ENCODE measurements at places on chromosomes 13 and 19.

DNA sequence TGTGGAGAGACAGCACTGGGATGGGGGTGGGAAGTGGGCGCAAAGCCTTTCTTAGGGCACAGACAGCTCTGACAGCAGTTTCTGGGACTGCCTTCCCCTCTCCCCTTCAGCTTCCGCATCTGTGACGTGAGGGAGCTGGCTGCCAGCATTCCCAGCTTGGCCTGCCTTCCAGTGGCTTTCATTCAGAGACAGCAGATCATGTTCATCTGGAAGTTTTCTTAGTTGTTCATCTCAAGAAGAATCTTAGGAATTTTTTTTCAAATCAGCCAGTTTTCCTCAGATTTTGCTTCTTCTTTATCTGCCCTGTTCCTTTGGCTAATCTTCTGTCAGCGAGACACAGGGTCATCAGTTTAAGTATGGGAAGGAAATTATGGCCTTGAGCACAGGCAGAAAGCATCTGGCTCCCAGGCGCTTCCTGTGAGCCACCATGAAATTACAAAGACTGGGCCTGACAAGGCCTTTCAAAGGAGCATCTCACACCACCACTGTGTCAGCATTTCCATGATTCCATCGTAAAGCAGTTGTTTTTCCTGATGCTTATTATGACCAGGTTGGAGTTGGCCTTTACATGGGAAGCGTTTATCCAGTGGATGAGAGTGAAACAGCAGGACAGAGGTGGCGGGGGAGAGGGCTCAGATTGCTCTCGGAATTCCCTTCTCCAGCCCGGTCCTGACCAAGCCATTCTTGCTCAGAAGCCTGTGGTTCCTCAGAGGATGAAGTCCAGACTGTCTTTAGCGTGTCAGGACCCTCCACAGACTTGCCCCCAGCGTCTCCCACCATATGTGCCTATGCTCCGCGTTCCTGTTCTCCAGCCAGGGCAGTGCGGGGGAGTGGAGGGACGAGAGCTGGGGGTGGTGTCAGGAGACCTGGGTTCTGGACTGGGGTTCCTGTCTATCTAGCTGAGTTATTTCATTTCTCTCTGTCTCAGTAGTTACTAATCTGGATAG, 43.6 kb downstream of the ARHGAP35 start:
- no peak for DNase-seq

DNA sequence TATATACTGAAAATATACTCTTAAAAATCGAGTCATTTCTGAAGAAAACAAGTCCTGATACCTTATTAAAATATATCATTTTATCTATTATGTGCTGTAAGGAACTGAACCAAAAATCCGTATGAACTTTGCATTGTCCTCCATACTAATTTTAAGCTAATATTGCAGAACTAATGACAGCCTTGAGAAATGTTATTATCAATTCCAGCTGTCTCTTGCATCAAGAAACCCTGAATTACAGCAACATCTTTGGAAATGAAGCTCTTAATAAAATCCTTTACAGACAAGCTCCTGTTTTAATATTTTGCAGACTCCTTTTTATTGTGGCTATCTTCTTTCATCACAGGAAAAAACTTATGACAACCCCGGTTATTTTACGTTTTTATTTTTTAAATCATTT, 1335.3 kb downstream of the EFNB2 start:
- DNase-seq = no peak

DNA sequence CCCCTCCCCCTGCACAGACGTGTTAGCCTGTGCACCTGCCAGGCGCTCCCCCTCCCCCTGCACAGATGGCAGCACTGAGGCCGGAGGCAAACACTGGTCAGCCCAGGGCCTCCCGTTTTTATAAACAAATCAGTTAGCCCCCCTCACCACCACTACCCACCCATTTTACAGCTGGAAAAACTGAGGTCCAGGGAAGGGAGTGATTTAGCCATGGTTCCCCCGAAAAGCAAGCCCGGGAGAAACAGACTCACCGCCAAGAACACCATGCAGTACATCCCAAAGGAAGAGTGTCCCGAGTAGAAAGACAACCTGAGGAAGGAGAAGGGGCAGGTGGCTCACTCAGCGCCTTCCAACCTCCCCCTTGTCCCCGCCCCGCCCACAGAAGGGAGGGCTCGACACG, 8.7 kb downstream of the PLPP2 start:
- DNase-seq = no peak

DNA sequence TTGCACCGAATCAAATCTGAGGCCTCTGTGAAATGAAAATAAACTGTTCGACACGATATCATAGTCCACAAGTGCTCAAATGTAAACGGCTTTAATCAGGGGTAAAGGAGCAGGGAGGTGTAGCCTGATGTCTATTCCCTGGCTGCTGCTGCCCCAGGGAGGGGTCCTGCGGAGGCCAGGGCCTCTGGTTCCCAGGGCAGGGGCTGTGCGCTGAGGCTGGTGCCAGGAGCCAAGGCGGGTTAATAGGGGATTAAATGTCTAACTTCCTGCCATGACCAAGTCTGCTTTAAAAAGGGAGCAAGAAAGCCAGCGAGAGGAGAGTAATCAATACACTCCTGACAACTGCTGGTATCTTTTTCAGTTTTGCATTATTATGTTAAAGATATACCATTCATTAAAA, 59.4 kb downstream of the ZNF536 start:
- DNase-seq = no peak

DNA sequence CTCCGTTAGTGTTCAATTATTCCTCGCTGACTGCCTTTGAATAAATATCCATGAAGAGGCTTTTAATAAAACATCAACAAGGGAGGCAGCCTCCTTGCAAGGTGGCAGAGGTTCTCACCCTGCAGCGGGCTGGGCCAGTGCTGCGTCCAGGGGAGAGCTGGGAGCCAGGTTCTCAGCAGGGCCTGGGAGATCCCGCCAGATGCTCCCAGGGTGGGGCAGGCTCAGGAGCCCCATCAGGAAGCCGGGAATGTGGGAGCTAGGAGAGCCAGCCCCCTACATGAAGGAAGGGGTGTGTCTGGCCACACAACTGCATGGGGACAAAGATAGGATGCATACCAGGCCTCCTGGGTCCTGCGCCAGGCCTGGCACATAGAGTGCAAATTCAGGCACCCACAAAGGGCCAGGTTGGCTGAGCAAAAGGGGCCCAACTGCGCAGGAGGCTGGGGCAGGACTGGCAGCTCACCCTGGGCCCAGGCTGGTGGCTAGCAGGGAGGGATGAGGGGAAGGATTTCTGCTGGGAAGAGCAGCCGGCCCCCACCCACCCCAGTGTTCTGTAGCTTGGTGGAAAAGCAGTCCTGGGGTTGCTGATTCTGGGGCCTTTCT, 22.8 kb downstream of the VSTM2B start:
- no peak for DNase-seq

GRCh38 chr19:56566904-56567273, 379 bp upstream of the ZNF470 start:
- DNase-seq = no peak

- peak; percentile 14 for DNase-seq
These were observed 52.0 kb downstream of the TDRD3 start for GRCh38 chr13:60448907-60449510.

DNA sequence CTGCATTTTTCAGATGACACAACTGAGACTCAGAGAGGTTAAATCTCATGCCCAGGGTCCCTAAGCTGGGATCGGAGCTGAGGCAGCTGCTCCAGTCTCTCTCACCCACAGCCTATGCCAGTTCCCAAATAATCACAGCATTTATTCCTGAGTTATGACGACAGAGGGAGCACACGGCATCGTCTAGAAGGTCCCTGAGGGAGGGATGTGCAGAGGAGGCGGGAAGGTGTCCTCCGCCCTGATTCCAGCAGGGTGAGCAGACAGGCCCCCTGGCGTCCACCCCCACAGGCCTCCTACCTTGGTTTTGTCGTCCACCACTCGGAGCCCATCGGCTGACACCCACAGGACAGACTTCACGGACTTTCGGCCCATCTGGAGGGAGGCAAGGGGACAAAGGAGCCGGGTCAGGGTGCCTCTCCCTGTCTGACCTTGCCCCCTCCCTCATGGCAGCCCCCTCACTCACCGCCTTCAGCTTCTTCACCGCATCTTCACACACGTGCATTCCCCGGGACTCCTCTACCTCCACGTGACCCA, 8.0 kb downstream of the NUMBL start:
- no peak for DNase-seq

- no peak for DNase-seq
These were observed 104.6 kb downstream of the COL4A2 start for GRCh38 chr13:110411688-110412059.

DNA sequence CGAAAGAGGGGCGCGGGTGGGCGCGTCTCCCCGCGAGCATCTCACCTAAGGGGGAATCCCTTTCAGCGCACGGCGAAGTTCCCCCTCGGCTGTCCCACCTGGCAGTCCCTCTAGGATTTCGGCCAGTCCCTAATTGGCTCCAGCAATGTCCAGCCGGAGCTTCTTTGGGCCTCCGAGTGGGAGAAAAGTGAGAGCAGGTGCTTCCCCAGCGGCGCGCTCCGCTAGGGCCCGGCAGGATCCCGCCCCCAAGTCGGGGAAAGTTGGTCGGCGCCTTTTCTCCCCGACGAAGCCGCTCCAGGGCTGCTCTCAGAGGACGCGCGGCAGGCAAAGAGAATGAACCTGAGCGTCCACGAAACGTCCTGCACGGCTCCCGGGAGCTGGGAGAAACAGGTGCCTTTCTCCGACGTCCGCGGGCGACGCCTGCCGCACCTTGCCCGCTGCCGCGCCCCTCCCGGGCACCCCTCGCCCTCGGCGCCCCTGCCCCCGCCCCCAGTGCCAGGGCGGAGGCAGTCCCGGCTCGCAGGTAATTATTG, 366 bp upstream of the KL start:
- no peak for DNase-seq

- no peak for DNase-seq
These were observed 421.6 kb upstream of the SLC10A2 start for GRCh38 chr13:103487841-103488240.

- no peak for DNase-seq
These were observed 5.9 kb downstream of the VAV1 start for GRCh38 chr19:6778386-6778785.

DNA sequence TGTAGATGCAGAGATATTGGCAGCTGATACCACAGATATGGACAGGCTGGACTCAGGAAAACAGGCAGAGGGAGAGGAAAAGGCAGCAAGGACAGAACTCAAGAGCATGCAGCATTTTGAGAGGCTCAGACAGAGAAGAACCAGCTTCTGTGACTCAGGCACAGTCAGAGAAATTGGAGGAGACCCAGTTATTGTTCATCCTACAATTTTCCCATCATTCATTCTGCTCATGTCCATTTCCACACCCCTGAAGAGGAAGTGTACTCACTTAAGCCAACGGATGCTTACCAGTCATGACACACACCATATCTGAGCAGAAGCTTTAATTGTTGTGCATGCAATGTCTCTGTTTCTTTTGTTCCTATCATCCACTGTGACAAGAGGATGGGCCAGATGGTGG, 359.8 kb upstream of the HTR2A start:
- DNase-seq = no peak

DNA sequence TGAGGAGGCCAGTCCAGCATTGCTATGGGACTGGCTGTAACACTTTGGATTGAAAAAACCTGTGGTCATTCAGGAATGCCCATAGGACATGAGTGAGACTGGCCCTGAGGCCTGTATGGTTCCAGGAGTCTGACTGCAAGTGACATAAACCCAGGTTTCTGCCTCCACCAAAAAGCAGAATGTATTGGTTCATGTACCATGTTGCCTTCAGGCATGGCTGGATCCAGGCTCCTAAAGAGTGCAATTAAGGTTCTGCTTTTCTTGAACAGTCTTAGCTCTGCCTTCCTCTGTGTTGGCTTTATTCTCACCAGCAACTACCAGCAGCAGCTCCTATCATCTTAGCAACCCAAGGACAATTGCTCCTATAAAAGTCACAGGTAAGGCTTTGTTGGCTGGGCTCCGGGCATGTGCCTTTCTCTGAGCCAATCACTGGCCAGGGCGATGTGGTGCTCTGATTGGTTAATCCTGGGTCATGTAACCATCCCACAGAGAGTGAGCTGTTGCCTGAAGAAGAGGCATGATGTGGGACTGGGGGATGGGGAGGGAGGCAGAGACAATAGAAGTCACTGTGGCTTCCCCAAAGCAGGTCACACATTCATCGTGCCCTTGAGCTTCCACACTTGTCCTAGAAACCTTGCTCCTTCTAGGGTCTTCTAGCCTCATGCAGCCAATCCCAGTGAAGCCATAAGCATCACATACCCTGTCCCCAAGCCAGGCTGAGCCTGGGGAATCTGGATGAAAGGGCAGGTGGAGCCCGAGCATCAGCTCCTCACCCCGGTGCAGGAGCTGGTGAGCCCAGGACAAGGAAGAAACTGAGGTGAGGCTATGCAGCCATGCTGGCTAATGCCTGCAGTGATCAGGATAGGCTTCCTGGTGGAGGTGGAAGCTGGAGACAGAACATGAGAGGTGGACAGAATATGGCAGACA, 123.9 kb downstream of the URI1 start:
- no peak for DNase-seq

DNA sequence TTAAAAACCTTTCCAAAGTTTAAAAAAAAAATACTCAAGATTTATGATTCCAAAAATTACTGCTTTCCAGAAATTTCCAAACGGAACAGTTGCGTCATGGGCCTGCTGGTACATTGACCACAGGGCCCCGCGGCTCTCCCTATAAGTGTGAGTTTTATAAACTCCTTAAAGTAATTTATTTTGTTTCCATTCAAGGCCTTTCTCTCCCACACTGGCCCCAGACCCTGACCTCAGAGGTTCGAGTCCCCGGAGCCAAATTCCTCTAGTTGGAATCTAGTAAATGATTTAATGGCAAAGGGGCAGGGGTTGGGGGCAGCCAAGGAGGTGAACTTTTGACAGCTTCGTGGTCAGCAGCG, 97.5 kb downstream of the INSR start:
- DNase-seq = no peak

DNA sequence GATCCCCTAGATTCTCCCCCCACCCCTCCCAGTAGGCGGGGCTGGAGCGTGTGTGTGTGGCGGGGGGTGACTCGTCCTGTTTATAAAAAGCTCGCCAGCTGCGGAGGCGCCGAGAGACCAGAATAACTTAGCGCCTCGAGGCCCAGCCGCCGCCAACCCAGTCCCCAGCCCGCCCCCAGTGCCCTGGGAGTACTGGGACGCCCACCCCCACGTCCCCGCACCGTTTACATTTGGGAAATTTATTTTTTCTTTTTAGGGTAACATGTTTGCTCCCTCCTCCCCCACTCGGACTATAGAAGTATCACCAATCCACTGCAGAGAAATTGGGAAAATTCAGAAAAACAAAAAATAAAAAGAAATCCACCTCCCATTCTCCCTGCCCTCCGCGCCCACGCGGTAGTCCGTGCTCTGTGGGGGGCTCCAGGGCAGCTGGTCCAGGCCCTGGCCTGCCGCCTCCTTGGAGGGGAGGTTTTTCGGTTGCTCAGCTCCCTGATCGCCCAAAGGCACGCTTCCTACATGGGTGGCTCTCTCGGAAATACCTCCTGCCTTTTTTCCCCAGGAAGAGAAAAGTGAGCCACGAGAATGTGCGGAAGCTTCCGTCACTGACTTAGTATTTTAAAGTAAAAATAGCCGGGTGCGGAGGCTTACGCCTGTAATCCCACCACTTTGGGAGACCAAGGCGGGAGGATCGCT, 1.5 kb upstream of the RAB3A start:
- DNase-seq = no peak
